ENCODE measurements at places on chromosomes 4 and X. TPM values are rescaled to one million over a fixed set of nuclear protein-coding genes. Genes with fewer than 3 reads are reported as not detected.

GRCh38 chr4:106062452-106062875, 167.2 kb downstream of the NPNT start:
- H3K36me3 ChIP-seq: no peaks in the 10 kb centered on the region
- H3K4me1 ChIP-seq: no peaks in the 10 kb centered on the region
- no peak overlapping the region for H3K27ac ChIP-seq

- H3K27ac ChIP-seq: peak overlapping the region; percentile 57
- peaks cover 14% of the 10 kb centered on the region for H3K4me1 ChIP-seq
- H3K27me3 ChIP-seq: no peaks in the 10 kb centered on the region
- no peak overlapping the region for H3K4me3 ChIP-seq
- H3K36me3 ChIP-seq: no peaks in the 10 kb centered on the region
Observed at GRCh38 chr4:123977641-123978081, 581.1 kb downstream of the SPRY1 start.

DNA sequence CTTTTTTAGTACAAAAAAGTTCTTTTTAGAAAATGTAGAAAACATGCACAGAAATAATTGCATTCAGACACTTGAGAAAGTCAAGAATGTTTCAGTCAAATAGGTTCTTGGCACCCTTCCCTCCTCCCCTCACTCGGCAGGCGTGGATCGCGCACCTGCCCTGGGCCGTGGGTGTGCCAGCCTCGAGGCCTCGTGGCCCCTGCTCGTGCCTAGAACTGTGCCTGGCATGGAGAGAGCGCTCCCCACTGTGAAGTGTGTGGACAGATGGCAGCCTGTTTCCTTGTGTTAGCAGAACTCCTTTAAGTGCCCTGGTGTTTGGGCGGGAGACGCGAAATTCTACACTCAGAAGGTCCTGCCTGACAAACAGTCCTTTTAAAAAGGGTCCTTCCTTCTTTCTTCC, 14.7 kb downstream of the RGS12 start:
- H3K4me1 ChIP-seq: peaks cover 24% of the 10 kb centered on the region
- no peak for DNase-seq
- H3K27me3 ChIP-seq: no peaks in the 10 kb centered on the region
- no peak overlapping the region for H3K4me3 ChIP-seq

DNA sequence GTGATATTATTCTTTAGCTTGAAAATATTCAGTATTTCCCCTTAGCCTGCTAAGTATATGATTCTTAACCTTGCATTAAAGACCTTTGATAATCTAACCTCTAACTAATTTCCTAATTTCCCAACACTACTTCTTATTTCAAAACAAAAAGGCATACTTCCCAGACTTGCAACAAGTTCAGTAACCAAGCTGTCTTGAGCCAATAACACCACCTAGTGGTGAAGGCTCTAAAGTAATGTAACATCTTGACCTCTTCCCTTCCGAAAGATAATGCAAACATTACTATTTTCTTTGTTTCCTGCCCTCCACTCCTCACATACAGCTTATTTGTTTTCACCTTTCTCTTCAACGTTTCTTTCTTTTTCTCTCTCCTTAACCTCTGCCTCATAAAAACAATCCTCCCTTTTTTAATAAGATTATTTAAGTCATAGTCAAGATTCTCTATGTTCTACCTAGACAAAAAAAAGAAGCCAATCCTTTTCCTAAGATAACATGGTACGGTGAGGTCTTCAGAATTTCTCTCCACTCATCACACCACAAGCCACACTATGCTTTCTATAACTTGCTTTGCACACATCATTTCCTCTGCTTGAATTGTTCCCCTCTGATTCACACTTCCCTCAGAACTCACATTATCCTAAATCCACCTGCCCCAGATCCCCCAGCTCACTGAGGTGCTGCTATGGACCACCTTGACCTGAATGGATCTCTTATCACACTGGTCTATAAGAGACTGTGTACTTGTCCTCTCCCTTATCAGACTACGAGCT, 3.5 kb downstream of the FAT1 start:
- no peak overlapping the region for H3K4me3 ChIP-seq
- H3K27ac ChIP-seq: no peak overlapping the region
- H3K4me1 ChIP-seq: no peaks in the 10 kb centered on the region
- peaks cover 8% of the 10 kb centered on the region for H3K27me3 ChIP-seq
- no peak for DNase-seq

DNA sequence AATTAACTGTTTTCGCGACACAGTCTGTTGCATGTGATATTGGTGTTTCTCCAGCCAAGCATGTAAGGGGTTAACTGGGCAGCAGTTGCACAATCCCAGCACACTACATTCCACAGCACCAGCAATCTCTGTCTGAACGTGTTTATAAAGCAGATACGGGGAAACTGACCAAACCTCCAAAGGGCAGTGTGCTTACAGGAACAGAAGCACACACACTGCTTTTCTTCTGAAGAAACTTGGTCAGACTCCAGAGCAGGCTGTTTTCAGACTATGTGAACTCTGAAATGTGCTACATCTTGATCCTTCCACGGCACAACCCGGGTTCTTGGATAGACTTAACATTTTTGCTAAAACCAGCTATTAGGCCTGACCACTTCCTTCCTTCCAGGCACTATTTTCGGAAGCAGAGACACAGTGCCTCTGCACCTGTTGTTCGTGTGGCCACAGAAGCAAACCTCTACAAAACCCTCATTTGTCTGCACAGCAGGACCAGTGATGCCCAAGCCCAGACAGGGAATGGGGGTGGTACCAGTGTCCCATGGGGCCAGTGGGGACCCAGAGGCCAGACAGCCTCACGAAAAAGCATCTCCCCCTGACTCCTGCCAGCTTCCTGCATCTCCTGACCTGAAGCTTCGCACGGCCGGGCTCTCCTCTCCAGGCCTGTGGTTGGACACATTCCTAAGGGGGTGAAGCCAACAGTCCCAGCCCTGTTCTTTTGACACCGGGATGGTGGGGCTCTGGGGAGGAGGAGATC, 90.1 kb downstream of the IRF2 start:
- H3K27ac ChIP-seq: peak overlapping the region; percentile 93
- H3K4me1 ChIP-seq: peaks cover 57% of the 10 kb centered on the region
- peak overlapping the region; percentile 9 for H3K4me3 ChIP-seq
- H3K36me3 ChIP-seq: no peaks in the 10 kb centered on the region
- H3K27me3 ChIP-seq: no peaks in the 10 kb centered on the region

- H3K27me3 ChIP-seq: no peaks in the 10 kb centered on the region
- H3K4me1 ChIP-seq: no peaks in the 10 kb centered on the region
- H3K27ac ChIP-seq: no peak overlapping the region
Observed at GRCh38 chr4:173181848-173182247, 13.2 kb downstream of the GALNT7 start.

DNA sequence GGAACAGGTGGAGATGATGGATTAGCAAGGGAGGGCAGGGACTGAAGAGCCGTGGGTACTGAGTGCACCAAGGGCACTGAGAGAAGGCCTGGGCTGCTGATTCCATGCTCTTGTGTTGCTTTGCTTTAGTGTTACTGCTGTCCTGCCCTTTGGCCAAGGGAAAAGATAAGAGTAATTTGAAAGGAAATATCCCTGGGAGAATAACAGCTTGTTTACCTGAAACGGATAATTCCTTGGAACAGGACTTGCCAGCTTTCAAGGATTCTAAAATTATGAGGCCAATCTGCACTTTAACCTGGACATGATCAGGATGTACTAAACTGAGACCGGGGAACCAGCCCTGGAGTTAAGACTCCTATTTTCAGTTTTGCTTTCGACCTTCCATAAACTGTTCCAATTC, 20.4 kb downstream of the FAM9C start:
- no peak overlapping the region for H3K27ac ChIP-seq
- no peaks in the 10 kb centered on the region for H3K36me3 ChIP-seq
- H3K4me3 ChIP-seq: no peak overlapping the region
- DNase-seq: no peak

- peaks cover 7% of the 10 kb centered on the region for H3K4me1 ChIP-seq
- no peak for DNase-seq
- H3K4me3 ChIP-seq: no peak overlapping the region
- H3K27ac ChIP-seq: no peak overlapping the region
Observed at GRCh38 chr4:100588076-100588475, 70.3 kb upstream of the EMCN start.

DNA sequence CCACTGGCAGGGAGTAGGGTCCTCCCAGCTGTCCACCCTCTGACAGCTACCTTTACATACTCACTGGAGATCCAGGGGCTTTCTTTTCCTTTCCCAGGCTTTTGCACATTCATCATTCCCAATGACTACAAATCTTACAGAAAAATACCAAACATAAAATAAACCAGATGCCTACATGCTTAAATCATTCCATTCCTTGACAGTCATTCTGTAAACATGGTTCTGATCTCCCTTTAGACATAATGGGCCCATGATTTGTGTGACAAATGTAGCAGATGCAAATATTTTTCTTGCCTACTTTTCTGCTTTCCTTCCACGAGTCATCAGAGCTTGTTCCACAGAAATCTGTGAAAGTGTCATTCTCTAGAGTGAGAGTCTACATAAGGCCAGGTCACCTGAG, 207.0 kb downstream of the IDS start:
- no peaks in the 10 kb centered on the region for H3K4me1 ChIP-seq
- H3K27me3 ChIP-seq: no peaks in the 10 kb centered on the region
- no peak overlapping the region for H3K27ac ChIP-seq
- no peak for DNase-seq
- H3K36me3 ChIP-seq: no peaks in the 10 kb centered on the region
- no peak overlapping the region for H3K4me3 ChIP-seq

TNIP3 gene
- not detected for total RNA-seq

DNA sequence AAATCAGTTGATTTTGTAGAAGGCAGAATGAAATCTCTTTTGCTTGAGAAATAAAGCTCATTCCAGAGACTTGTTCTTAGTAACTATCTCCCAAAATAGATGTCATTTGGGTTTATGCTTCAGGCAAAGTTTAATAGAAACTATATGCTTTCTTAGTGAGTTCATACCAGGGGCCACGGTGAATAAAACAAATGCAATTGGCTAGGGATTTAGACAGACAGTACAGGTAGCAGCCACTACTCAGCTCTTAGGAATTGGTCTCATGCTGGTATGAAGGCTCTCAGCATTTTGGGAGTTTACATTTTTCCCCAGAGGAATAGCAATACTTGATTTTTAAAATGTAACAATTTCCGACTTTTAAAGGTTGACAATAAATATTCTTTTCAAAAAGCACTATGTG, 27.0 kb downstream of the GYPA start:
- H3K36me3 ChIP-seq: no peaks in the 10 kb centered on the region
- no peaks in the 10 kb centered on the region for H3K4me1 ChIP-seq
- no peak overlapping the region for H3K27ac ChIP-seq
- H3K4me3 ChIP-seq: no peak overlapping the region

DNA sequence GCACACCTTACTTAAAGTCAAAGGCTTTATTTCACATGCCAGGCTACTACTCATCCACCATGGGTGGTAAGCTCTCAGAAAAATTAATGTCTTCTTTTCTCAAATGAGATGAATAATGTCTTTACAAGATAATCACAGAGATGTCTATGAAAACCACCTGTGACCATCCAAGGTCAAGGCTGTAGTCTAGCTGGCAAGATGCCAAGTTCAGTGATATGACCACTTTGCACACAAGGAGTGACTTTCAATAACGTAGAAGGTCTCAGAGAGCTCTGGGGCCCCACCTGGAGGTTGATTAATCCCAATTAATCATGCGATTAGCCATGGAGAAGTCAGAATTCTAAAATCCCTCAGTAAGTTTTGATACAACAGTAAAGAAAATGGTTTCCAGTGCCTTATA, 20.5 kb downstream of the ANOS1 start:
- no peaks in the 10 kb centered on the region for H3K36me3 ChIP-seq
- no peaks in the 10 kb centered on the region for H3K27me3 ChIP-seq
- DNase-seq: no peak
- H3K4me3 ChIP-seq: no peak overlapping the region

DNA sequence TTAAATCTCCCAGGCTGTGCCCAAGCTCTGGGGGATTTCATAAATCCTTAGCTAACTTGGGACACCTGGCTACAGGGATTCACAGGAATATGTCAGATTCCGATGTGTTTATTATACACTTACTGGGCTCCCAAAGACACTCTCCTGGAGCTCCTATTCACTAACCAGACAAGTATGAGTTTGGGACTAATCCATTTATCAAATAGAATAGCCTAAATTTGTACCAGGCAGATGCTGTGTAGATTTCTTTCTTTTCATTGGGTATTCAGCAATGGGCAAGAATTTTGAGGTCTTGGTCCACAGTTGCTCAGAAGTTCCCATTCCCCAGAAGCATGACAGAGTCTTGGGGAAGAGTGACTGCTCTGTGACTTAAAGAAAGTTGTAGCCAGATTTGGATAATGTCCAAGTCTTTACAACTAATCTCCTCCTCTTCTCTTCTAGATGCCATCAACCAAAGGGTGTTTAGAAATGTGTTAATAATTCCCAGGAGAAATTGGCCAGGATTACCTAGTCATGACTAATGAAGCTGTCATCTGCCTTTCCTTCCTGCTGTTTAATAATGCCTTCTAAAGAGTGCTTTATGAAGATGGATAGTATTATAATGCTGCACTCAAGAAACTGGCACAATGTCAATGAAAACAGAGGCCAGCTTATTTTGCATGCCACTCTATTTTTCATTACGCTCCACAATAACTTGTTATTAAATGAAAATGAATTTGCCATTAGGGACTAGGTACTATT, 120.9 kb downstream of the CHIC2 start:
- H3K36me3 ChIP-seq: no peaks in the 10 kb centered on the region
- peaks cover 14% of the 10 kb centered on the region for H3K4me1 ChIP-seq
- DNase-seq: no peak
- no peak overlapping the region for H3K4me3 ChIP-seq

HEPH gene
- 21.9 TPM for total RNA-seq

NDST3 gene
- not detected for total RNA-seq

- H3K4me1 ChIP-seq: no peaks in the 10 kb centered on the region
- H3K36me3 ChIP-seq: no peaks in the 10 kb centered on the region
- H3K27ac ChIP-seq: no peak overlapping the region
- no peak overlapping the region for H3K4me3 ChIP-seq
- H3K27me3 ChIP-seq: no peaks in the 10 kb centered on the region
Observed at GRCh38 chr4:156569535-156569934, 402.1 kb downstream of the PDGFC start.

DNA sequence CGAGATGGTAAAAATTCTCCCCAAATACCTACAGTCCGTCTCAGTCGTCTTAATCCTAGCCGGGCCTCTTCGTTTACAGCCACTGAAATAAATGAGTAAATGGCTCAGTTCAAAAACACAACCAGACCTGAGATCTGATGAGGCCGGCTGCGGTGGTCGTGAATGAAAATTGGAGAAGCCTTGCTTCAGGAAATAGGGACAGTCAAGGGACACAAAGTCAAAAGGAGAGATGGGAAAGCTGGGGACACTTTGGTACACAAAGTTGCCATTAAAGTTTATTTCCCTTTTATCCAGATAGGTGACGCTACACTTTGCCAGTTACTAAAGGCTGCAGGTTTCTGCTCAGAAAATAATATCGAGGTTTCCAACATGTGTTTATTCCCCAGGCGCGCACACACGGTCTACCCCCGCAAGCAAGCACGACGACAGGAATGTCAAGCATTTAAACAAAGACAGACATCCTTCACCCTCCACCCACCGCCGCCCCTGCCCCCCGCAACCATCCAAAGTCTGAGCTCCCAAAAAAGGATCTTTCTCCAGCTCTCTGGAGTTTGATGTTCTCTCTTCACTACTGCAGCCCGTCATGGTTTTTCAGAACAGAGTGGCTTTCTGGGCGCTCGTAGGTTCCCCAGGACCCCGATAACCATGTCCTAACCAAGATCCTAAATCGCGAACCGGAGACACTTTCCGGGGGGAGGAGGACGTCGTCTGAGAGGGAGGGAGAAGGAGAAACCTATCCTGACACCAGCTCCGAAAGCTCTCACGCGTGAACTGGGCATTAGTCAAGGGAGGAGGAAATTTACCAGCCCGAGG, 1.3 kb upstream of the PCDH7 start:
- H3K27me3 ChIP-seq: peaks cover 59% of the 10 kb centered on the region
- DNase-seq: no peak
- H3K4me1 ChIP-seq: peaks cover 22% of the 10 kb centered on the region
- H3K27ac ChIP-seq: no peak overlapping the region
- peak overlapping the region; percentile 41 for H3K4me3 ChIP-seq
